Lung (tissue), 17 donors: ENCODE measurements at places on chromosomes 12 and 14. TPM values are rescaled to one million over a fixed set of nuclear protein-coding genes. Genes with fewer than 3 reads are reported as not detected.

The KERA gene
- total RNA-seq: 0.26 TPM

The SYNDIG1L gene
- total RNA-seq: 1.1 TPM

The CBX5 gene
- 78.3 TPM for total RNA-seq

DNA sequence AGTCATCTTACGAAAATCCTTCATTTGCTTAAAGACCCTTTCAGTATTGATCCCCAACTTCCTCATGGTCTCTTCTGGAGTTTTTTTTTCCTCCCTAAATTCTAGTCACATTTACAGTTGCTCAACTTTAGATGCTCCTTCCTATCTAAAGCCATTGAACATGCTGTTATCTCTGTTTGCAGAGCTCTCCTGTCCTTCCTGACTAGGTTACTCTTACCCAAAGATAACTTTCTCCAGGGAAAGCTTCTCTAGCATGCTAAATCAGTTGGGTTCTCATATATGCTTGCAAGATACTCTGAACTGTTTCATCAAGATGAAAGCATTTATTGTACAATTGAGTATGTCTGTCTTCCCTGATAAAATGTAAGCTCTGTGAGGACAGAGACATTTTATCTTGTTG, 1.8 kb upstream of the RAB21 start:
- no peak overlapping the region for H3K27ac ChIP-seq
- no peak overlapping the region for H3K4me3 ChIP-seq
- peaks cover 22% of the 10 kb centered on the region for H3K4me1 ChIP-seq
- no peak for DNase-seq
- peaks cover 3% of the 10 kb centered on the region for H3K27me3 ChIP-seq

DNA sequence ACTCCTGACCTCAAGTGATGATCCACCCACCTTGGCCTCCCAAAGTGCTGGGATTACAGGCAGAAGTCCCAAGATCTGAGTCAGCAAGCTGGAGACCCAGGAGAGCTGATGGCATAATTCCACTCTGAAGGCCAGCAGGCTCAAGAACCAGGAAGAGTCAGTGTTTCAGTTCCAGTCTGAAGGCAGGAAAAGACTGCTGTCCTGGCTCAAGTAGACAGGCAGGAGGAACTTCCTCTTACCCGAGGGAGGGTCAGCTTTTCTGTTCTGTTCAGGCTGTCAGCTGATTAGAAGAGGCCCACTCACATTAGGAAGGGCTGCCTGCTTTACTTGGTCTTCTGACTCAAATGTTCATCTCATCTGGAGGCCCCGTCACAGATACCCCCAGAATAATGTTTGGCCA, 206.0 kb upstream of the MYL2 start:
- DNase-seq: no peak
- H3K27ac ChIP-seq: no peak overlapping the region
- H3K4me1 ChIP-seq: peaks cover 17% of the 10 kb centered on the region
- H3K4me3 ChIP-seq: no peak overlapping the region
- no peaks in the 10 kb centered on the region for H3K27me3 ChIP-seq

DNA sequence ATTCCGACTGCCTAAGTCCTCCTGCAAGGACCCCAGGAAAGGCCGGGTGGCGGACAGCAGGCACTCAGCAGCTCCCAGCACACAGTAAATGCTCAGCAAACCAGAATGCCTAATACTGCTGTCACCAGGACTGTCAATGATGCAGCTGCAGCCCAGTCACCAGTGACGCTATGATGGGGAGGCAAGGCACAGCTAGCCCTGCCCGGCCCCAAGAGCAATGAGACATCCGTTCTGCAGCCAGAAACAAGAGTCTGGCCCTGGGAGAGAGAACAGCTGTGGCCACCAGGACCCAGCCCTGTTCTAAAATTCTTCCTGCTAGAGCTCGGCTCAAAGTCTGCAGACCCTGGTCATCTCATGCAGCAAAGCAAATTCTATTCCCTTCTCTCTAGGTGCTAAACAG, 69.8 kb downstream of the NCOR2 start:
- H3K4me1 ChIP-seq: peaks cover 28% of the 10 kb centered on the region
- peaks cover 18% of the 10 kb centered on the region for H3K36me3 ChIP-seq
- no peak overlapping the region for H3K4me3 ChIP-seq
- peak; percentile 80 for DNase-seq
- H3K27ac ChIP-seq: peak overlapping the region; percentile 54

DNA sequence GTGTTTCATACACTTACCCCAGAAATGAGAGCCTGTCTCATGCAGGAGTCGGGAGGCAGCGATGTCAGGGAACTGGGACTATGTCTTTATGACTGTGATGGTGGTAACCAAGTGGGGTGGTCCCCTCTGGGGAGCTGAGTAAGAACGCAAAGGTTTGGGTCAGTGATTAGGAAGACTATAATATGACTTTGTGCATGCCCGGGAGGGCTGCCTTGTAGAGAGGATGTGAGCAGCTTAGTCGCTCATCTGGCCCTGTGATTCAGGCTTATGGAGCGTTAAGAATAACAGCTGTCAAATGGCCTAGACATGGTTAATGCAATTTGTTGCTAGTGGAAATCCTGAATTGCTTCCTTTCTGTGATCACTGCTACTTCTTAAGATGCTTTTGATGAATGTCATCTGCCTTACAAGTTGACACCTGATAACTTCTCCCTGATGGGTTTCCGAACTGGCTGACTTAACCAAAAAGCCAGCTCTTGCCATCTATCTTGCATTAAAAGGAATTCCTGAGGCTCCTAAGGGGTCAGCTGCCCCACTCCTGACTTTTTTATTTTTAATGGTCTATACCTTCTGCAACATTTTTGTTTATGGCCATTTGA, 35.4 kb upstream of the AACS start:
- no peak overlapping the region for H3K4me3 ChIP-seq
- H3K27ac ChIP-seq: no peak overlapping the region
- H3K4me1 ChIP-seq: no peaks in the 10 kb centered on the region
- H3K27me3 ChIP-seq: no peaks in the 10 kb centered on the region

GRCh38 chr12:70268972-70269371, 25.7 kb downstream of the CNOT2 start:
- DNase-seq: no peak
- no peaks in the 10 kb centered on the region for H3K36me3 ChIP-seq
- peaks cover 25% of the 10 kb centered on the region for H3K4me1 ChIP-seq
- no peak overlapping the region for H3K4me3 ChIP-seq
- H3K27me3 ChIP-seq: no peaks in the 10 kb centered on the region
- no peak overlapping the region for H3K27ac ChIP-seq

DNA sequence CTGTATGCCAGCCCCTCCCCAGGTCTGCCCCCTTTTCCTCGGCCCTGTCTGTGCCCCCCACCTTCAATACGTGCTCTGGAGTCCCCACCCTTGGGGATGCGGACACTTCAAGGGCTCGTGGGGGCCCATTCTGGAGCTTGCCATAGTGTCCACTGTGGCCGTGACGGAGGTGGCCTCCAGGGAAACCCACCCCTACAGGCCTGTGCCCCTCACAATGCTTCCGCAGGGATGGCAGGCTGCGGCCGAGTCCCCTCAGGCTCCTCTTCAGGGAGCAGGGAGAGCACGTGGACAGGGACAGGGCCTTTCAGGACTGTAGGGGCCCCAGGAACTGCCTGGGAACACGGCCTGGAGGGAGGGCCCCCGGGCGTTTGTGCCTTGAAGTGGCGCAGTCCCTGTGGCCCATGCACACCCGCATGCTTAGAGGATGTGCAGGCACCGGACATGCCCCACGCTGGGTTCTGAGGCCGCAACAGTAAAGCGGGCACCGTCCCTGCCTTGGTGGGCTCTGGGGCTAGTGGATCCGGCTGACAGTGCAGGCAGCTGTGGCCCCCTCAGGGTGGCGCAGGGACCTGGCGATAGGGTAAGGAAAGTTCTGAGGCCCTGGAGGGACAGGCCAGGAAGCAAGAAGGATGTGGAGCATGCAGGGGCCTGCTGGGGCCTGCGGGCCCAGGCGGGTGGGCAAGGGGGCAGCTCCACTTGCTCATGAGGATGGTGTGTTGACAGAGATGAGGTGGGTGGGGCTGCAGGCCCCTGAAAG, 209.0 kb upstream of the RTL1 start:
- no peak overlapping the region for H3K4me3 ChIP-seq
- no peak overlapping the region for H3K27ac ChIP-seq
- H3K36me3 ChIP-seq: no peaks in the 10 kb centered on the region
- no peak for DNase-seq
- H3K4me1 ChIP-seq: no peaks in the 10 kb centered on the region

The BRI3BP gene
- 9.5 TPM for total RNA-seq

- H3K4me3 ChIP-seq: no peak overlapping the region
- no peaks in the 10 kb centered on the region for H3K36me3 ChIP-seq
- H3K4me1 ChIP-seq: no peaks in the 10 kb centered on the region
- peaks cover 2% of the 10 kb centered on the region for H3K27me3 ChIP-seq
- DNase-seq: no peak
Observed at GRCh38 chr14:97058074-97058467, 260.9 kb downstream of the VRK1 start.

DNA sequence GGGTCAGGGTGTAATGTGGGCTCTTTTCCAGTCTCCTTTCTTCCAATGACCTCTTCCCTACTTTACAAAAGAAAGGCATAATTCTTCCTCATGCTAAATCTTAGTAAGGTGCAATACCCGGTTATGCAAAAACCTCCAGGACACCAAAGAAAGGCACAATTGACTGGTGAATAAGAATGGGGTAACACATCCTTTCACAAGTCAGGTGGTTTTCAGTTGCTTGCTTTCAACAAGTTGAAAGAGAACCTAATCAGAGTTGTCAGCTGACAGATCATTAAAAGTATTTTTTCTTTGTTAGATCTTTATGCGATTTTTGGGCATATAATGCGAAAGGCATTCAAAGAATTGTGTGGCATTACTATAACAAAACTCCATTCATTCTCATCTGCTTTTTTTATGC, 1.3 kb upstream of the AEBP2 start:
- no peaks in the 10 kb centered on the region for H3K36me3 ChIP-seq
- no peak overlapping the region for H3K4me3 ChIP-seq
- H3K27me3 ChIP-seq: no peaks in the 10 kb centered on the region

DNA sequence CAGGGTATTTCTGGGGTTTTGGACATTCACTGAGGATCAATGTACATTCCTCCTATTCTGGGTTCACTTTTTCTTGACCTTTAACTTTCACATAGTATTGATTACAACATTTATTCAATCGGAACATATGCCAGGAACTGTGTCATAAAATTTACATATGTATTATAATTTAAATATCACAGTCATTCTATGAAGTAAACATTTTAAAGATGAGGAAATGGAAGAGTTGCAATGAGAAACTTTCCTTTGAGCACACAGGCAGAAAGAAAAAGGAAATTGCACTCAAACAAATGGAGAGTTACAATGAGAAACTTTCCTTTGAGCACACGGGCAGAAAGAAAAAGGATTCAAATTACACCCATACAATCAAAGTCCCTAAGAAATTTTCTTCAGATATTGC, 3.1 kb downstream of the MUCL1 start:
- H3K36me3 ChIP-seq: no peaks in the 10 kb centered on the region
- H3K4me3 ChIP-seq: no peak overlapping the region
- DNase-seq: no peak
- no peaks in the 10 kb centered on the region for H3K4me1 ChIP-seq
- no peak overlapping the region for H3K27ac ChIP-seq
- peaks cover 2% of the 10 kb centered on the region for H3K27me3 ChIP-seq

The PMCH gene
- not detected for total RNA-seq

The FGF6 gene
- total RNA-seq: not detected

DNA sequence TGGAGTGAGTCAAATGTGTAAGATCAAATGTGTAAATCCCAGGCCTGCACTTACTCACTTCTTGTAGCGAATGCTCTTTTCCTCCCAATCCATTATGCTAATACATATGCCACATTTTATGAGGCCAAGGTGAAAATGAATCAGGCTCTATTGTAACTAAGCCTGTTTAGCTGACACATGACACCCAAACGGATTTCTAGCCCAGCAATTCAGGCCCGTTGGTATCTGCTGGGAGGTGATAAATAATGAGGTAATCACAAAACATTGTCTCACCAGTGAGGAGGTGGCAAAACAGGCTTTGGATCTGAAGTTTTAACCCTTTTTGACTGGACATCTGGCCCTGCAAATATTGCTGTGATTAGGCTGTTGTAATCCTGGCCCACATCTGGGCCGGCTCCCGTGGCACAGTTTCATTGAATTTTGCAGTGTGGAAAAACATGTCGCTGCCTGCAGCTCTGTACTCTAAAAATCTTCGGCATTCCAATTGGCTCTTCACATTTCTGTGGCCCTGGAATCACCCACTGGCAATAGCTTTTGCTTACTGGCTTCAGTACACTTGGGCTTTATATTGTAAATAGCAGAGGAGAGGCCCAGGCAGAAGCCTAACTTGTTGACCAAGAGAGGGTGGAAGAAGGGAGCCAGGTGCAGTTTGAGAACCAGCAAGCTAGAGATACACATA, 106.1 kb downstream of the PAX9 start:
- H3K4me3 ChIP-seq: no peak overlapping the region
- peak; percentile 8 for DNase-seq
- no peaks in the 10 kb centered on the region for H3K36me3 ChIP-seq
- no peak overlapping the region for H3K27ac ChIP-seq
- H3K4me1 ChIP-seq: no peaks in the 10 kb centered on the region

GRCh38 chr14:100636559-100636958, 49.3 kb upstream of the BEGAIN start:
- H3K4me1 ChIP-seq: no peaks in the 10 kb centered on the region
- H3K27me3 ChIP-seq: no peaks in the 10 kb centered on the region
- no peak overlapping the region for H3K27ac ChIP-seq
